ENCODE measurements at places on chromosomes 5 and 9. TPM values are rescaled to one million over a fixed set of nuclear protein-coding genes. Genes with fewer than 3 reads are reported as not detected.

- no peak for DNase-seq
Measured at GRCh38 chr5:154117930-154118329, 72.6 kb upstream of the GALNT10 start.

Gene AGXT2
- not detected for total RNA-seq

- no peak for DNase-seq
Measured at GRCh38 chr5:82975812-82976211, 101.4 kb downstream of the TMEM167A start.

DNA sequence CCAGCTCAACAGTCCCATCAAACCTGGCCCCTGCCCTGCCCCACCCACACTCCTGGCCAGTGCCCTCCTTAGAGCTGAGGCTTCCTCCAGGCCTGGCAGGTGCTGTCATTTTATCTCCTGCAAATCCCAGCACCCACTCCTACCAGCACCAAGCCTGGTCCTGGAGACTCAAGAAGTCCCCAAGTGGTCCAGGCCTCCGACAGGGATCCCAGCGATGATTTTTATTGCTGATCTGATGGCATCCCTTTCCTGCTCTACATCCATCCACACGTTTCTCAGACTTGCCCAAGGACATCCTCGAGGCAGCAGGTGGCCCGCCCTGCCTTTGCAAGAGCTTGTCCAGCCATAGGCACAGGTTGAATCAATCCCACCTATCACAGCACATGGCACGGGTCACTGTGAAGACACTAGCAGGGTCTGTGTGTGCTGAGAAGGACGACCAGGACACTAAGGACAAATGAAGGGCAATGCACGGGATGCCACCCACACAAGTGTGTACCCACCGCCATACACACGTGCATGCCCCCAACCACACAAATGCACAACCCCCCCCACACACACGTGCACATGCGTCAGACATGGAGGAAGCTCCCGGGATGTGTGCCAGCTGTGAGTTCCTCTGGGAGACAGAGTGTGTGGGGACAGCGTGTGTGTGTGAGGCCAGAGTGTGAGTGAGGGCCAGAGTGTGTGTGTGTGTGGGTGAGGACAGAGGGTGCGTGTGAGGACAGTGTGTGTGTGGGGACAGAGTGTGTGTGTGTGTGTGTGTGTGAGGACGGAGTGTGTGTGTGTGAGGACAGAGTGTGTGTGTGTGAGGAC lies 62.4 kb upstream of the UBAC1 start:
- DNase-seq: peak; percentile 69

DNA sequence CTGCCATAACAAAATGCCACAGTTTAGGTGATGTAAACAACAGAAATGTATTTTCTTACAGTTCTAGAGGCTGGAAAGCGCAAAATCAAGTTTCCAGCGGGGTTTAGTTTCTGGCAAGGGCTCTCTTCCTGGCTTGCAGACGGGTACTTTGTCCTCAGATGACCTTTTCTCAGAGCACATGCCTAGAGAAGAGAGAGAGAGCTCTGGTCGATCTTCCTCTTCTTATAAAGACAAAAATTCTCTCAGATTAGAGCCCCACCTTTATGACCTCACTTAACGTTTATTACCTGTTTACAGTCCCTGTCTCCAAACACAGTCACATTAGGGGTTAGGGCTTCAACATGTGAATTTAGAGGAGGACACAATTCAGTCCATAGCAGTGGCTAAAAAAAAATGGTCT lies 119.7 kb downstream of the CETN3 start:
- peak; percentile 14 for DNase-seq

GRCh38 chr9:105328296-105328695 lies 83.8 kb downstream of the SLC44A1 start:
- DNase-seq: no peak

DNA sequence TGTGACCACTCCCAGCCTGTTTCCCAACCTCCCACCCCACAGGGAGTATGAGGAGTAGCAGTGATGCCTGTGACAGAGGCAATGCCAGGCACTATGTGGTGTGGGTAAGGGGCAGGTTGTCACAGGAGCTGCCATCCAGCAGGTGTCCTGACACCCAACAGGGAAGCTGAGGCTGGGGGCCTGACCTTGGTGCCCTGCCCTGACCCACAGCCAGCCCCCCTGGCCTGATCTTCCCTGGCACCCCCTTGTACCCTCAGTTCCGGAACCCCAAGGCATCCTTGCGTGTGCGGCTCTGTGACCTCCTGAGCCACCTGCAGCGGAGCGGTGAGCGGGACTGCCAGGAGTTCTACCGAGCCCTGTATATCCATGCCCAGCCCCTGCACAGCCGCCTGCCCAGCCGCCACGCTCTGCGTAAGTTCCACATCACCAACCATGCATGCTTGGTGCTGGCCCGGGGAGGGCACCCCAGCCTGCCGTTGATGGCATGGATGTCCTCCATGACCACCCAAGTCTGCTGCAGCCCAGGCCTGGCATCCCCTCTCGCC lies 14.4 kb downstream of the CARD19 start:
- DNase-seq: peak; percentile 11

- peak; percentile 2 for DNase-seq
Measured at GRCh38 chr9:102986425-102986824, 8.7 kb upstream of the CYLC2 start.

- DNase-seq: no peak
Measured at GRCh38 chr9:84062538-84062937, 81.9 kb downstream of the RMI1 start.

Gene FAM153A
- total RNA-seq: 14.4 TPM

DNA sequence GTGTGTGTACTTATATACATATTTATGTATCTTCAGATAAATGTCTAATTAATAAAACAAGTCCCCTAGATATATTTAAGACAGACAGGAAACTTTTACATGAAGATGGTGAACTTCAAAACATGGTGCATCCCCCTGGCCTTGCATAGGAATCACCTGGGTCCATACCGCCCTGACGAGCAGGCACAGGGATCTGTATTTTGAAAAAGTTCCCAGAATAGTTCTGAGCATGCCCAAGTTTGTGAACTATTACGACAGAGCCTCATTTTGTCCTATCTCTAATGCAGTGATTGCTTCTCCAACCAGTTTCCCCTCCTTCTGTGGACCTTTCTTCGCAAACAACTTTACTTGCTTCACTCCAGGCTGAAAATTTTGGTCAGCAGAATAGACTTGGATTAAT lies 98.1 kb downstream of the APBA1 start:
- peak; percentile 60 for DNase-seq

GRCh38 chr5:172833686-172834414 lies at the start of gene ERGIC1:
TSS of gene ERGIC1 (plus strand) at chr5:172834251. CDS start at chr5:172834414, 163 bp downstream.
- peak; percentile 84 for DNase-seq

DNA sequence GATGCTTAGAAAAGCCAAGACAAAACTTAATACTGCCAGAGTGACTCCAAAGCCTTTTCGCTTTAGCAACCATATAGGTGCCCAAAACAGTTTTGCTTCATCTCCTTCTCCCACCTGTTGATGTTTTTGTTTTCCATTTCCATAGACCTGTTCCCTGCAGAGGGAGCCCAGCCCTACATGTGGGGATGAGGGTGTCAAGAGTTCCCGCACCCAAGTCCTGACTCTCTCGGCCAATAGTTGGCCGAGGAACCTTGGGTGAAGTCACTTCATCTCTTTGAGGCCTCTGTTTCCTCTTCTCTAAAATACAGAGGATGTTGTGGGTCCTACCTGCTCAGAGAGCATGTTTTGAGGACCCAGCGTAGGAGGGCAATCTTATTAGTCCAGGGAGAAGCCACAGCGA lies 38.5 kb upstream of the LCP2 start:
- no peak for DNase-seq

DNA sequence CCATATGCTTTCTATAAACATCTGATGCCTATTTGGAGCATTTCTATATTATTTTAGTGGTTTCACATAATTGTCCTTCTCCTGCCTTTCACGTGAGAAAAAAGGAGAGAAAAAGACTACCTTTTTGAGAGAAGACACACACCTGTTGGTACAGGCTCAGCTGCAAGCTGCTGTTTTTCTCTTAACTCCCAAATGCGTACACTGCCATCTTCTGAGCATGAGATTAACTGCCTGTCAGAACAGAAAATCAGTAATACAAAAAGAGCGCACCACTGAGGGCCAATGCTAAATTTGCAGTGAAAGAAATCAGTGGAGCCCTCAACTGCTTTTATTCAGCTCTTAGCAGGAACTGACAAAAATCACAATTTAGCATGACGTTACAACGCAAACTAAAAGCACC lies 54.9 kb downstream of the WDR41 start:
- DNase-seq: peak; percentile 33

DNA sequence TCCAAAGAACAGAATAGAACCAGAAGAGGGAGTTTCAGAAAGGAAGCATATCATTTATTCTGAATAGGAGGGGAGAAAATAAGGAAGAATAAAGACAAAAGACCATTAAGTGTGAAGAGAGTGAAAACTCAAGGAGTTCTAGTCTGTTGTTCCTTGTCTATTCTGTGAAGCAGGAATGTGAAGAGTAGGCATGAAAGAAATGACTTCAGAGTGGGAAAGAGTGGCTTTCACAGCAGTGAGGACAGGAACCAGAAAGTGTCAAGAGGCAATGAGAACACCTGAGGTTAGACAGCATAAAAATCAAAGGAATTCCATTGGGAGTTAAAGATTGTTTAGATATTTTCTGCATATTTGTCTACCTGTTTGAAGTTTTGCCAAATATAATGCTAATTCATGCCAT lies 768.8 kb upstream of the GRAMD2B start:
- no peak for DNase-seq

Gene FOXI1
- total RNA-seq: not detected

DNA sequence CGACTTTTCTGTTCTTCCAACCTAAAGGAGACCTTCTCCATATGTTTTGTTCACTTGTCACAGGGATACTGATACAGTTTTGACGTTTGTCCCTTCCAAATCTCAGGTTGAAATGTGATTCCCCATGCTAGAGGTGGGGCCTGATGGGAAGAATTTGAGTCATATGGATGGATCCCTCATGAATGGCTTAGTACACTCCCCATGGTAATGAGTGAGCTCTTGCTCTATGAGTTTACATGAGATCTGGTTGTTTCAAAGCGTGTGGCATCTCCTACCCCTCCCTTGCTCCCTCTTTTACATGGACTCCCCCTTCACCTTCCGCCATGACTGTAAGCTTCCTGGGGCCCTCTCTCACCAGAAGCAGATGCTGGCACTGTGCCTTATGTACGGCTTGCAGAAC lies 6.9 kb downstream of the PIP5K1B start:
- no peak for DNase-seq

DNA sequence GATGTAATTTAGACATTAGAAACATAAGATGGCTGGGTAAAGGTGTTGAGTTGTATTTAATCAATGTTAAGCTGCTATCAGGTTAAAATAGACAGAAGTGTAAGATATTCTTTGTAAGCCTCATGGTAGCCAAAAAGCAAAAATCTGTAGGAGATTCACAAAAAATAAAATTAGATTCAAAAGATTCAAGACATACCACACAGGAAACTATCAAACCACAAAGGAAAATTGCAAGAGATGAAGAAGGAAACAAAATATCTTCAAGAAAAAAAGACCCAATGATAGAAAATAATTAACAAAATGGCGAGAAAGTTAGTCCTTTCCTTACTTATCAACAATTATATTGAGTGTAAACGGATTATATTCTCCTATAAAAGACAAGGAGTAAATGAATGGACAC lies 15.3 kb downstream of the XRCC4 start:
- no peak for DNase-seq

- DNase-seq: no peak
Measured at GRCh38 chr9:94270009-94270408, 10.9 kb downstream of the ZNF169 start.

DNA sequence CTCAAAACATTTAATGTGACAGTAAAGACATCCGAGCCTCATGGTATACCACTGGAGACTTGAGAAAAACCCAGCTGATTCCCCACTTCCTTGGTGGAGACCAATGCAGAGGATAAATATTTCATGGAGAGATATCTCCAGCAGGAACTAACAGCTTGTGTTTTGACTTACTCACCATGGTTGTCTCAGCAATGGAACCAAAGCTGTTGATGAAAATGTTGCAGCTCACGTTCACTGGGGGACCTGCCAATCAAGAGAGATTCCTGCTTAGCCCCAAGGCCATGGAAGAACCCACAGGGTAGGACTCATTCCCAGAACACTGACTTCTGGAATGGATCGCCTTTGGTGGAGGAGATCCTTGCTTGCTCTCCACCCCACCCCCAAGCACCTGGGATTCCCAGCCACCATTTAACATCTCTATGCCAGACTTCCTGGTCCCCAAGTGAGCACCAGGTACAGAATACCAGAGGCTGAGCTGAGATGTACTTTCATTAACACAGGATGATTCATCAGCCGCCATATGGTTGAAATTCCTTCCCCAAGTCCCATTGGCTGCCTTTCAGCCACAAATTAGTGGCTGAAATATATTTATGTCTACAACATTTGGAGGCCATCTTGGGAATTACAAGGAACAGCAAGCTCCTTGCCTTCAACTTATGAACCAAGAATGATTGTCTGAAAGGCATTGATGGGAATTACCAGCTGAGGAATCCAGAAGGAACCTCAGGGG lies 37.9 kb downstream of the GLRA1 start:
- DNase-seq: no peak

Gene ARHGAP26
- 52.3 TPM for total RNA-seq

DNA sequence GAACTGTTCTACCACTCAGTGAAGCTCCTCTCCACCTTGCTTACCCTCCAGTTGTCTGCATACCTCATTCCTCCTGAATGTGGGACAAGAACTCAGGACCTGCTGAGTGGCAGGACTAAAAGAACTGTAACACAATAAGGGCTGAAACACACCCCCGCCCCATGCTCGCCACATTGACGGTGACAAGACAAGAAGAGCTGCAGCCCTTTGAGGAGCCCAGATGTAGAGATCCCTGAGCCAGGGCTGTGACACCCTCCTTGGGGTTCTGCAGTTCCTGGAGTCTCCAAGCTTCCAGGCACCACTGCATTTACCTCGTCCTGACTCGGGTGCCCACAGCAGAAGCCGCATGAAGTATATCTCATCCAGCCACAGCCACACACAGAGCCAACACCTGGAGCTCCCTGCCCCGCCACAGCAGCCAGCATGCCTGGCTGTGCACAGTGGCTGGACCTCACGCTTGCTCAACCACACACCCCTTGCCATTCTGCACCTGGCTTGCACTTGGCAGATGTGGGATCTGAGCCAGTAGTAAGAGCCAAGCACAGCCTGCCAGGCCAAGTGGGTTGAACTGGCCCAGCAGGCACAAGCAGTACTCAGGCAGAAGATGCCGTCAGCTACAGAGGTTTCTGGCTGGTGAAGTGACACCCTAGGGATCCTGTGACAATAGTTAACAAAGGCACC lies 166.1 kb downstream of the RNF180 start:
- DNase-seq: no peak

- DNase-seq: no peak
Measured at GRCh38 chr5:6702633-6703032, 10.6 kb upstream of the TENT4A start.

Gene MLLT3
- total RNA-seq: 43.1 TPM

- DNase-seq: no peak
Measured at GRCh38 chr9:133787754-133788025, 49.5 kb upstream of the SARDH start.

GRCh38 chr5:115718927-115719326 lies 93.1 kb upstream of the TMED7 start:
- DNase-seq: peak; percentile 61

Gene PCDHB8
- 2.1 TPM for total RNA-seq

GRCh38 chr9:128163027-128163515 lies 3.0 kb downstream of the BBLN start:
- DNase-seq: no peak

GRCh38 chr9:23615569-23615968 lies 210.5 kb downstream of the ELAVL2 start:
- no peak for DNase-seq

Gene IFNA2
- not detected for total RNA-seq
